ENCODE measurements at places on chromosomes 5 and 9.
A peak's percentile ranks its signal among the peaks of the same experiment; 100 is the strongest.

DNA sequence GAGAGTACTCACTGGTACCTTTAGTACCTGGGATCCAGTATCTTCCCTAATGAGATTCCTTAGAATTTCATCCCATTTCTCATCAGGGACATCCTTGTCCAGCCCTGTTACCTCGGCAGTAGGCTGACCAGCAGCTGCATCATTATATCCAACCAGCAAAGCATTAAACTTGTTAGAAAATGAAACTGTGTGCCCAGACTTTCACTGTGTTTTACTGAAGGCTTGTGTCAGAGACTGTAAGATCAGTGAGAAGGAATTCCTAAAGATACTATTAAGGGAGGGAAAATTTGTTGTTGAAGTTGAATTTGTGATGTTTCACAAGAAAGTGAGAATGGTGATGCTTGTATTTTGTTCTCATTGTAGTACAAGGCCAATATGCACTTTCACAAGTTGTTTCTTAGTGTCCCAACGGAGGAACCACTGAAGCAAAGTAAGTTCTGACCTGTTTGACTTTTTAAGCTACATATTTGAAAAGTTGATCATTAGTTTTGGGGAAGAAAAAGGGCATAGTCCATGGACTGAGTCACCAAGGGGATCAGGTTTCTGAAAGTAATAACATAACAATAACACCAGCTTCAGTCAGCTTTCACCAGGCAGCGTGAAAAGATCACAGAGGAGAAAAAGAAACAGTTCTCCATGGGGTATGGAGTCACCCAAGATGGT is 48.8 kb downstream of the GRAMD2B start:
- DNase-seq: no peak

GRCh38 chr5:131536211-131536826 is 98.7 kb downstream of the RAPGEF6 start:
- DNase-seq: no peak

DNA sequence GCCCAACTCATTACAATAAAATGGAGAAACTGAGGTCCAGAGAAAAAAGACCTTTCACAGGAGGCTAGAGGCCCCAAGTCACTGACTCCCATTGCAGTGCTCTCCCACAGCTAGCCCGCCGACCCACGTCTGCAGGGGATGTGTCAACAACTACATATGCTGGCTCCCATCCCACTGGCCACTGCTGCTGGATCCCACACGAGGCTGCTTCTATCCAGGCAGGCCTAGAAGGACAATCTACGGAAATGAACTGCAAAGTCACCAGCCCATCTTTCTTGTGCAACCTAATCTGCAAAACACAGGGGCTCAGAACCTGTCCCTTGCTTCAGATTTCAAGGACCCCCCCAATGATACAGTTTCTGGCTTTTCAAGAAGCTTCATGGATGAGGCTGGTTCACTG is 24.0 kb downstream of the RAPGEF1 start:
- DNase-seq: no peak

GRCh38 chr5:141637767-141638419 is 1.1 kb downstream of the RELL2 start:
- DNase-seq: peak; percentile 22

DNA sequence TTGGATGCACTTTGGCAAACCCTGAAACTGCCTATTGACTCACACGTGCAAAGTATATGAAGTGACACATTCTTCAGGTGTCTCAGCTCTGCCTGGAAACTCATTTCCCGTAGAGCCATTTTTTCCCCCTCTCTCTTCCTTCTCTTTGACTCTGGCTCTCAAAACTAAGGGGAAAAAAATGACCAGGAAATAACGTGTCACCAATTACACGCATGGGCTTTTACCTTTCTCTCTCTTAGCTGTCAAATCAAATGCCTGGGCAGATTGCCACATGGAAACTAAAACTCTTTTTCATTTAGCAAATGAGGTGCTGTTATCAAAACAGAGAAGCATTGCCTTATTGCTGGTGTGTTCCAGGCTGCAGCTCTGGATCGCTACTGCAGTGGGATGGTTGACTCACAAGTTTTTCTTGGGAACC is 18.3 kb upstream of the IFNK start:
- no peak for DNase-seq

- no peak for DNase-seq
Observed at GRCh38 chr5:1445689-1446601, 705 bp upstream of the SLC6A3 start.

GRCh38 chr9:136308006-136308701 is 4.3 kb upstream of the CCDC187 start:
- DNase-seq: no peak

GRCh38 chr5:23223846-23224245 is 283.6 kb upstream of the PRDM9 start:
- no peak for DNase-seq

GRCh38 chr5:151470439-151470838 is 23.0 kb downstream of the SLC36A1 start:
- DNase-seq: no peak

DNA sequence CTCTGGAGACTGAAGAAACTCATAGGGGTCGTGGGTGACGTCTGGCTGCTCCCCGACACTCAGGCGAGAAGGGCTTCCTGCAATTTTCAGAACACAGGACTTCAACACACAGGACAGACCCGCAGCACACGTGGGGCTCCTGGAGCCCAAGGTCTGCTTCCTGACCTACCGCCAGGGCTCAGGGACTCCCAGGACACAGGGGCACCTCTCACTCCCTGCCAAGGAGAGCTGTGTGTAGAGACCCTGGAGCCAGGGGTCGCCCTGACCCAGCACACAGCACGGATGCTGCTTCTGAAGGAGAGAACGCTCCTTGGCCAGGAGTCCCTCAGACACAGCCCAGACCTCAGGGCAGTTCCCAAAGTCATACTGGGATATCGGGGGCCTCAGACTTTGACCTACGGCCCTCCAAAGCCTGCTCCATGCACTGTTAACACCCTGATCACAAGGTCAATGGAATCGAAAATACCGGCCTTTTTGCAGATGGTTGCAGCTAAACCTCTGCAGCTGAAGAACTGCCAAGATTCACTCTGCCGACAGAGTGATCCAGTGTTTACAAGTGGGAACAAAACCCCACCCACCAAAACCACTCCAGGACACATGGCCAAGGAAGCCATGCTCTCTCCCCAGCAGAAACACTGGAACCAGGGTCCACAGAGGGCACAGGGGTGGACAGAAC is 13.8 kb upstream of the ZDHHC11 start:
- DNase-seq: no peak

DNA sequence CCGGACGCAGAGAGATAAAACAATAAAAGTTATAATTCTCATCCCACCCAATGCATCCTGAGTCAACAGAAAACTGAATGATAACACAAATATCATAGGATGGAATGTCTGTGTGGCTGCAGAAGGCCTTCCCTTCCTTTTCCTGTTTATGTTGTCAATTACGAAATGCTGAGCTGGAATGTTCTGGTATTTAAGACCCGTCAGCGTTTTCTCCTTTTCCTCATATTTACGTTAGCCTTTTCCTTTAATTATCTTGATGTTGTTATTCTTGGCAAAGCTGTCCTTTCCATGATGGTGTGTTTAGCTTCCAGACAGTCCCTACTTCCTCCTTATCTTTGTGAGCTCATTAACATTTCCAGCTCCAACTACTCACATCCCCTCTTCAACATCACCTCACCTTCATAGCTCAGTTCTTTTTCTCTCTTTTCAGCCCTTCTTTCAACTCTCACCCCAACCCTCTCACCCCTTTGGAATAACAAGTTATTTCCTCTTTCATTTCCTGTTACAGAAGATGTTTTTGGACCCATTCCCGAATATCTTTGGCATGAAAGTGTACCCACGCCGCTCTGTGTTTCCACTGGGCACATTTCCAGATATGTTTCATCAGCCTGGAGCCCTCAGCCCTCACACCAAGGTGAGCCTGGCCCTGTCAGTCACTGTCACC is 221.6 kb downstream of the NR2F1-AS1 start:
- no peak for DNase-seq

- no peak for DNase-seq
Observed at GRCh38 chr9:37974506-37975173, 70.7 kb upstream of the SLC25A51 start.
